ENCODE measurements at places on chromosomes 12 and 14.

DNA sequence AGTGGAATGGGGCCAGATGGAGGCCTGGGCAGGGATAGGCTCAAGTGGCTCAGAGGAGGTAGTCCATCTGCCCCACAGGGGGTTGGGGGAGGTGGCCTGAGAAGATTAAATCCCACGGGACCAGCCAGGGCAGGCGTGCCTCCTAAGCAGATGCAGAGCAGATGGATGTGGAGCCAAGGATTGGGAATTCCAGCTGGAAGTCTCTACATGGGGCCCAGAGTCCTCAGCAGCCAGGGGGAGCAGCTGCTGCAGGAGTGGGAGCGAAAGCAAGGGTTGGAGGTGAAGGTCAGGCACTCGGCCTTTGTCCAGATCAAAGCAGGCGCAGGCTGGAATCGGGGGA is 42.4 kb upstream of the VRK1 start:
- DNase-seq: no peak

GRCh38 chr12:42779186-42779859 is 189.8 kb upstream of the PRICKLE1 start:
- DNase-seq: no peak

- no peak for DNase-seq
These were observed 36.8 kb upstream of the TMED10 start for GRCh38 chr14:75213172-75213571.

DNA sequence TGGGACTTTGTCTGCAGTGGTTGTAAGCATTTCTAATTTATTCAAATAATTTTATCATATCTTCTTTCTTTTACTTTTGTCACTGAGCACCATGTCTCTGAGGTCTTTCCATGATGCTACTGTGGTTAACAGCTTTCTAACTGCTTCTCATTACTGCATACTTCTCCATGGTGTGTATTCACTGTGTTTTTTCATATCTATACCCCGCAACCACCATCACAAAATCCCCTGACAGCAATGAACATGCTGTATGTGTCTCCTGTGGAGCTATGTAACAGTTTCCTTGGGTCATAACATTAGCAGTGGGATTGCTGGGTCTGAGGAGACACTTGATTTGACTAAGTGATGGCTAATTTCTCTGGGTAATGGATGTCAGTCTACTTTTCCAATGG is 29.2 kb upstream of the CHST11 start:
- no peak for DNase-seq

Measured in stimulated activated CD8-positive, alpha-beta memory T cell treated with anti-CD3 and anti-CD28 coated beads, Interleukin-7, amount 100 ng/mL, for 48 hours (primary cell).